ENCODE measurements at places on chromosomes 2 and 18. TPM values are rescaled to one million over a fixed set of nuclear protein-coding genes. Genes with fewer than 3 reads are reported as not detected.

The CCDC150 gene
- polyA plus RNA-seq: 1.4 TPM

- no peak for DNase-seq
- H3K27ac ChIP-seq: no peak overlapping the region
- no peaks in the 10 kb centered on the region for H3K27me3 ChIP-seq
- H3K36me3 ChIP-seq: no peaks in the 10 kb centered on the region
- no peak overlapping the region for H3K4me3 ChIP-seq
These were observed 78.3 kb upstream of the CRIM1 start for GRCh38 chr2:36277146-36277808.

GRCh38 chr2:159661286-159661685 lies 44.9 kb upstream of the BAZ2B start:
- no peaks in the 10 kb centered on the region for H3K36me3 ChIP-seq
- no peaks in the 10 kb centered on the region for H3K27me3 ChIP-seq
- no peaks in the 10 kb centered on the region for H3K4me1 ChIP-seq
- no peak overlapping the region for H3K4me3 ChIP-seq

DNA sequence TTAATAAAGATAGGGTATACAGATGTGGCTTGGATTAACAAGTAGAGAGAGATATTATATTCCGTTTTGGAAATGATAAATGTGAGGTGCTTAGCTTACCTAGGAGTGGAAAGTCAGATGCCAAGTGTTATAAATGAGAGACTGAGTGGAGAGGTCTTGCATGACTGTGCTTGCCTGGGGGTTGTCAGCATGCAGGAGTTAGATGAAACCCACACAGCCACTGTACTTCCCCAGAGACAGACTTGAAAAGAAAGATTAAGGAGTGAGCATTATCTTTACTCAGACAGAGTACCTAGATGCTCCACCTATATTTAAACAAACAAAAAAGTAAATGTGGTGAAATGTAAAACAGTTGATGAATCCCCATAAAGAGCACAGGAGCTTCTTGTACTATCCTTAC lies 482.7 kb downstream of the RIT2 start:
- no peak overlapping the region for H3K4me3 ChIP-seq
- no peak for DNase-seq
- no peak overlapping the region for H3K27ac ChIP-seq
- H3K36me3 ChIP-seq: no peaks in the 10 kb centered on the region
- no peaks in the 10 kb centered on the region for H3K4me1 ChIP-seq
- H3K27me3 ChIP-seq: no peaks in the 10 kb centered on the region

DNA sequence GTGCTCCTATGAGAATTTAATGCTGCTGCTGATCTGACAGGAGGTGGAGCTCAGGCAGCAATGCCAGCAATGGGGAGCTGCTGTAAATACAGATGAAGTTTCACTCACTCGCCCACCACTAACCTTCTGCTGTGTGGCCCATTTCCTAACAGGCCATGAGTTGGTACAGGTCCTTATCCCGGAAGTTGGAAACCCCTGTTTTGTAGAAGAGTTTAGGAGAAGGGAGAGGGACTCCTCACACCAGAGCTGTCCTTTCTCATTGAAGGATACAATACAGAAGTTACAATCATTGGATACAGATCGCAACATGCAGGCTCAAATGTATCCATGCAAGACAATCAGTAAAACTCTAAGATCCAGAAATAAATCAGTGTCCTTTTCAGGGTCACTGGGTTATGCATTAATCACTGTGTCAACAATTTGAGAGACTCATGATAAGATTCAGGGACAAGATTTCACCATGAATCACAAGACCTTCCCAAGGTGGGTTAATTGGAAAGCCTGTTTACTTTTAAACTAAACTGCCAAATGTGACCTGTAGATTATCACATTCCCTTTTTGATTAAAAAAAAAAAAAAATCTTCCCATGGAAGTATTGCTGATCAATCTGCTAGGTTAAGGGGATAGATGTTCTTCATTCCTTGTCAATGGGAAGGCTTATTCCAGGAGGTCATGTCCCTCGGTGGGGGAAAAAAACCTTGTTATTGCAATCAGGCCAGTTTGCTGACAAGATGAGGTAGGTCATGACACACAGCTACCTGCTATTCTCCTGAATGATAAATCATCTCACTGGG lies 97.2 kb downstream of the SP100 start:
- no peak for DNase-seq
- no peaks in the 10 kb centered on the region for H3K4me1 ChIP-seq
- no peaks in the 10 kb centered on the region for H3K36me3 ChIP-seq
- H3K4me3 ChIP-seq: no peak overlapping the region

- H3K4me3 ChIP-seq: no peak overlapping the region
- H3K27ac ChIP-seq: no peak overlapping the region
- H3K27me3 ChIP-seq: peaks cover 3% of the 10 kb centered on the region
- H3K4me1 ChIP-seq: no peaks in the 10 kb centered on the region
- no peaks in the 10 kb centered on the region for H3K36me3 ChIP-seq
- DNase-seq: peak; percentile 58
These were observed 7.8 kb downstream of the RAX start for GRCh38 chr18:59265246-59265973.
